Epithelial cell of proximal tubule (primary cell): ENCODE measurements at places on chromosomes 6 and 20.

- DNase-seq, result peak; percentile 83
These were observed 62.9 kb downstream of the QRSL1 start for GRCh38 chr6:106692112-106692818.

- DNase-seq, result no peak
These were observed 88.3 kb upstream of the CCDC28A start for GRCh38 chr6:138685257-138685656.

- no peak for DNase-seq
These were observed 410.7 kb upstream of the JAG1 start for GRCh38 chr20:11084508-11084907.

DNA sequence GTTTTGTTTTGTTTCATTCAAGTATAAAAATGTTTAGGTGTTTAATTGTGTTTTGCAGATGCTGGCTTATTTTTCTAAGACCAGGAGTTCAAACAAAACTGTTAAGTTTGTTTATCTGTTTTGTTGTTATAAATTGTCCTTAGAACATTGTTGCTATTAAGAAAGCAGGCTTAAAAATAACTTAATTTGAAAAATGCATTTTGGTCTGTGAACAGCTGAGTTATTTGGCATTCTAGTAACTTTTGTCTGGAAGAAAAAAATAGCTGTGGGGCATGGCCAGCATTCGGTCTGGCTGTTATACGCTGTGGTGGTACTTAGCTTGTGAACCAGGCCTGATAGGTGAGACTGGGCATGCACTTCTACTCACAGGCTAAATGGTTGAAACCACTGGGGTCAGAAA, 37.8 kb downstream of the SLX4IP start:
- no peak for DNase-seq

DNA sequence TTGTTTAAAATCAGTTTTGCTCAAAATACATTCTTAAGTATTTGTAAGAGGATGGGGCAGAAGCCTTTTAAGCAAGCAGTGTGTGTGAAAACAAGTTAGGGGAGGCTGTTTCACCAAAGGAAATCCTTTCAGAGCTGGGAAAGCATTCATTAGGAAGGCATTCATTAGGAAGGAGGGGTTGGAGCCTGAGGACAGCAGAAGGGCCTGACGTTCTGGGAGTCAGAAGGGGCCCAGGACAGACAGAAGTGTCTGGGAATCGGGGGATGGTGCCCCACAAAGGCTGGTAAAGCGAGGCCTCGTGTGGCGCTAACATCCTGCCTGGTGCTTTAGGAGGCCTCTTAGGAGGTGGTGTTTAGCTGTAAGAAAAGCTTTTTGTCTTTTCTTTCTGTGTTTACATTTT, 80.6 kb upstream of the NXT1 start:
- DNase-seq, result no peak

GRCh38 chr6:80268865-80269730, 162.6 kb downstream of the BCKDHB start:
- DNase-seq, result no peak

GRCh38 chr6:28211840-28212509, 13.1 kb upstream of the ZSCAN9 start:
- no peak for DNase-seq

DNA sequence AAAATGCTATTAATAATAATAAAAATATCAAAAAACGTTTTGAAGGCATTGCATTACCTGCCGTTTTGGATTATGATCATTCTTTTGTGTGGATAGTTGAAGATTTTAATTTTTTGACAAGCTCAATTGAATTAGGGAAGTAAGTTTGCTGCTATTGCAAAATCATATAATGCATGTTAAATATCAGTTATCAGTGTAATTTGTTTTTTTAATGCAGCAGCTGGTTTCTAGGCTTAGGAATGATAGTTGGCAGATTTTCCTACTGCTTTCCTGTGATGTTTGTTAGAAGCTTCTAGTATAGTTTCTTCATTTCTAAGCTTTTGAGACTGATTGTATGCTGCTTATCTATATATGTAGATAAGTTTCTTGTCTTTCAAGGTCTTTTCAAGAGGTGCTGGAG, 99.0 kb downstream of the JARID2 start:
- no peak for DNase-seq

GRCh38 chr20:41649489-41649888, 31.3 kb upstream of the CHD6 start:
- no peak for DNase-seq

DNA sequence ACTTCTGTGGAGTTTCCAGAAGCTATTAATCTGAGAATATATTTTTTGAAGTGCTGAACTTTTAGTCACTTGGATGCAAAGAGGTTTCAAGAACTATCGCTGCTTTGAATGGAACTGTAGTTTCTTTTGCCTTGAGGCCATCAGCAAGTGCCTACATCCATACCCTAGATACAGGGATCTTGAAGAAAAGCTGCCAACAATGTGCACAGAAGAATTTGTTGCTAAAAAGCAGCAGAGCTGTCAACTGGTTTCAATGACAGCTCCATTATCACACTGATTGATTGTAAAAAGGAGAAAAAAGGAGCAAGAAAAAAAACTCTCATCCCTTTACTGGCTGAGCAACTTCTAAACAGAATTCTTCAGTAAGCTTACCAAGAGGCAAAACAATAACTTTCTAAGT, 251.0 kb upstream of the NRSN1 start:
- DNase-seq, result no peak

- DNase-seq, result no peak
These were observed 58.5 kb downstream of the GRM1 start for GRCh38 chr6:146087386-146087785.

DNA sequence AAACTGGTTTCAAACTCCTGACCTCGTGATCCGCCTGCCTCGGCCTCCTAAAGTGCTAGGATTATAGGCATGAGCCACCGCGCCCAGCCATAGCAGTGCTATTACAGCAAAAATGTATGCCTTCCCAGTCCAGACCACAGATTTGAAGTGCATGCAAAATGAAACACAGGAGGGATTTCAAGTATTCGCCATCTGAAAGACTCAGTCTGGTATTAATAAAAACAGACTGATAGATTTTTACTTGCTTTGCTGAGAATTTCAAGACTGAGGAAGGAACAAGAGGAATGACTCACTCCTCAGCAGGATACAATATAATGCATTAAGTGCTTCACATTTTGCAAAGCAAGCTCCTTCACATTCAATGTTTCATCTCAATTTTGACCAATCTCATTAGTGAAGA, 134.9 kb downstream of the TMEM200A start:
- no peak for DNase-seq

- no peak for DNase-seq
These were observed 94.5 kb upstream of the VSTM2L start for GRCh38 chr20:37808233-37809070.

DNA sequence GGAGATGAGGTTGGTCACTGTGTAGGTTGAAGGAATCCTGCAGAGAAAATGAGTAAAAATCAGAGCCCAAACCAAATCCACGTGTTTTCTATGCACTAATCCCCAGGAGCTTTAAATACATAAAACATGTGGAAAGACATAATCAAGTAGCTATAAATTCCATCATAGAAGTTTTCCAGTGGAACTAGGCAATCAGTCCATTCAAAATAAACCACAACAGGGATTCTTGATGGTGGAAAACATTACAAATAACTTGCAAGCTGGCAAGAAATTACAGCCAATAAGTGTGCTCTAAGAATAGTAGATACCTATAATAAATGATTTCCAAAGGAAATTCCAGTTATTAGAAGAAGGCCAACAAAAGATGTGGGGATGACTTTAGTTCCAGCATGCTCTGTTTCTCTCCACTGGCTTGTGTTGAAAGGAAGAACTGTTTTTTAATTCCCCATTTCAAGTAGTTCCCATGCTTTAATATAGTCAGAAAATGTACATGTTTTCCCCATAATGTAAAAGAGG, 49.8 kb upstream of the ADGRG6 start:
- no peak for DNase-seq

- DNase-seq, result no peak
These were observed 2.0 kb upstream of the ACSS1 start for GRCh38 chr20:25059866-25060465.

DNA sequence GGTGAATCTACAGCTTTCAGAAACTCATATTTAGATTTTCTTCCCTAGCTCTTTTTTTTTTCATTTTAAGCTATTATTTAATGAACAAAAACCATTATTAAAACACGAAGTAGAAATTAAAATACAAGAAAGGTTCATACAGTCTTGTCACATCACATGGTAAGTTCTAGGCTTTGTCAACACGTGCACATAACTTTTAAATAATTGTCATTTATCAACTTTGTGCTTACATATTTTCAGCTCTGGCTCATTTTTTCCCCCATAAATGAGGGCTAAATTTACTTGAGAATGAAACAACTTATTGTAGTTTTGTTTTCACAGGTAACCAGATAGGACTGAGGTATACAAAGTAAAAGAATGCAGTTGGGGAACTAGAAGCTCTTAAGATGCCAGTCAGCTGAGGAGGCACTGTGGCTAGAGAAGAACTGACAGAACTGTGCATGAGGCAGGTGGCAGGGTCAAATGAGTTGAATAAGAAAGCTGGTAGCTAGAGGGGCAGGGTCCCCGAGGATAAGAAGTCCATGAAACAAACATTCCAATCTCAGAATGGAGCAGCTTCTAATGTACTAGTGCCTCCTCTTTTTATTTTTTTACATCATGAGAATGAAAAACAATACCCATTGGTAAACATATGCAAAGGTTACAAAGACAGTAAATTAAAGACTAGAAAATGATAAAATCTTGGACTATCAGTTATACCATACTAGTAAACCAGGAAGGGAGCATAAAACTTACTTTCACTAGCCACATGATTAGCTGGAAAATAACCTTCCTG, 141.5 kb downstream of the MYB start:
- DNase-seq, result no peak

DNA sequence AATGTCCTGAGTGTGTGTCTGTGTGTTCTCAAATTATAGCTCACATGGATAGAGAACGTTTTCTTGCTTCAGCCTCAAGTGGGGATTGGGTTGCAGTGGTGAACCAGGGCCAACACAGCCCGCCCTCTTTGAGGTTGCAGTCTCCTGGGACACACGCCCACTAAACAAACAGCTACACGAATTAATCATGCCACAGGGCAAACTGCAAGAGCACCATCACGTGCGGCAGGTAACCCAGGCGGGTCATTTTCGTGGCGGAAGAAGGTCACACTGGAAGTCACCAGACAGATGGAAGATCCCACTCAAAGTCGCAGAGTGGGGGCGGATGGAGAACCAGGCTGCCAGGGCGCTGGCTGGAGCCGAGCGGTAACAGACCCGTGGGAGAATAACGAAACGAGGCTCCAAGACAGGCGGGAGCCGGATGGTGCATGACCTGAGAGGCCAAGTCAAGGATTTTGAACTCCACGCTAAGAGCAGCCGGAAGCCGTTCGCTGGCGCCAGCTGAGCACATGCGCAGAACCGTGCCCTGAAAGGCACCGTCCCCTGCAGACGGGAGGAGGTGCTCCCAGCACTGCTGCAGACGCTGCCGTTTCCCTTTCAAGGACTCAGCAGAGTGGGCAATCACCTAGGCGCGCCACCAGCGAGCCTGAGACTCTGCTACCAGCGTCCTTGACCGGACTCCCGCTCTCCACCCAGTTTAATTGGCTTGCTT, 10.7 kb downstream of the DLL1 start:
- no peak for DNase-seq

DNA sequence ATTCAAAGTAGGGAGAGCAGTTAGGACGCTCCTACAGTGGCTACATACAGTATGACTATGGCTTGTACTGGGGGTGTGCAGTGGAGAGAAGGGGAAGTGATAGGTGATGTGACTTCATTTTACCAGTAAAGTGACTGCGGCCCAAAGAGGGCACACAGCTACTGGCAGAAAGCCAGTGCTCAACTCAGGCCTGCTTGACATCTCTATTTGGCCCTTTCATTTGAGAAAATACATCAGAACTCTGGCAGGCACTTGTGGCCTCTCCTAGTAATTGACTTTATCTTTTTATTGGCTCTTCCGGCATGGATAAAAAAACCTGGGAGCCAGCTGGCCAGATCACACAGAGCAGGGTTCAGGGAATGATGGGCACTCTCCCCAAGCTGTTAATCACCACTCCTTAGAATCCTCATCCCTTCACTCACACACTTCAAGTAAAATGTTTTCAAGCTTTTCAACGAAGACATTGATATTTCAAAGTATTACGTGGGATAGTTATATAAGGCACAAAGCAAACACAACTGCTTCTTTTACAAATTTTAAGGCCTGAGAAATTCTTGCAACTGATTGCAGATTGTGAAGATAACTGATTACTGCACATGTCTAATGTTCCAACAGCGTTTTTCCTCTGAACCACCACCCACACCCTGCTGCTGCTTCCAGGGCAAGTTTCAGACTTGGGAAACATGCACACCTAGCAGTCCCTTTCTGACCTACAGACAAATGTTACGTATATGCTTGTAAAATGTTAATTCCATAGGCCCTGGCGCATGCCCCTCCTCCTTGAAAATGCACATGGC, 73.5 kb downstream of the TNFRSF21 start:
- no peak for DNase-seq

- DNase-seq, result no peak
These were observed 40.3 kb upstream of the TENT5A start for GRCh38 chr6:81792826-81793225.

GRCh38 chr20:62602550-62602949, 39.8 kb upstream of the SLCO4A1 start:
- no peak for DNase-seq

- no peak for DNase-seq
These were observed 26.8 kb downstream of the ERGIC3 start for GRCh38 chr20:35568645-35569044.

GRCh38 chr20:11047559-11047958, 373.8 kb upstream of the JAG1 start:
- no peak for DNase-seq

DNA sequence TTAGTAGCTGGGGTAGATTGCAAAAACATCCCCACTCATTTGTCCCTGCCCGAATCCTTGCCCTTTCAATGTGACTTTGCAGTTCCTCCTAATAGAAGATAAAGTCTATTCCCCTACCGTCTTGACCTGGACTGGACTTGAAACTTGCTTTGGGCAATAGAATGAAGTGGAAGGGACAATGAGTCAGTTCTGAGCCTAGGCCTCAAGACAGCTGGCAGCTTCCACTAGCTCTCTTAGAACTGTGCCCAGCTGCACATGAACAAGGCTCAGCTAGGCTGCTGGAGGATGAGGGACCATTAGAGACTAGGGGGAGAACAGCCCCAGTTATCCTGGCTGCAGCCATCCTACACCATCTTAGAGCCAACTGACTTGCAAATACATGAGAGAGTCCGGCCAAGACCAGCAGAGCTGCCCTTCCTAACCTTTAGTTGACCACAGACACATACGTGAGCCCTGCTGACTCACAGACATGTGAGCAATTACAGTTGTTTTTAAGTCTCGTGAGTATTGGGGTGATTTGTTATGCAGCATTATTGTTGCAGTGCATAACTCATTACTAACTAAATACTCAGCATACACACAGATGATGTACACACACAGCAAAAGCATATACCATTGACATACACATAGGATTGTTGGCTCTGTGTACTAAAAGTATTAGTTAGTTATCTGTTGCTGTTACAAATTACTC, 105.5 kb downstream of the DHX35 start:
- DNase-seq, result no peak

DNA sequence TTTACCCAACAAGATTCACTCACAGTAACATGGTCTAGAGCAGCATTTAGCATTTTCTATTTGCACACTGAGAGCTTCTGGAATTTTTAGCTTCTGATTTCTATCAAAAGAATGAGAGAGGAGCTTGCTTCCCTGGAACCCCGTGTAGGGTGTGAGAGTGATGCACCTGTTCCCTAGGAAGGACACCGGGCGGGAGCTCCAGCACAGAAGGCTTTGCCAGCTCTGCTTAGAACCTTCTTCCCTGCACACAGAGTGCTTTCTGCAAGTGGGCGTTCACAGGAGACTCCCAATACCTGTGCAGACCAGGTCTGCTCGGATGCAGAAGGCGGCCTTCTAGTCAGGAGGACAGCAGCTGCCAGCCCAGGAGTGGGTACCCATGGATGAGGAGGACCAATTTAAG, 217.3 kb downstream of the TBXT start:
- no peak for DNase-seq
